ENCODE measurements at places on chromosomes 6 and 20.

DNA sequence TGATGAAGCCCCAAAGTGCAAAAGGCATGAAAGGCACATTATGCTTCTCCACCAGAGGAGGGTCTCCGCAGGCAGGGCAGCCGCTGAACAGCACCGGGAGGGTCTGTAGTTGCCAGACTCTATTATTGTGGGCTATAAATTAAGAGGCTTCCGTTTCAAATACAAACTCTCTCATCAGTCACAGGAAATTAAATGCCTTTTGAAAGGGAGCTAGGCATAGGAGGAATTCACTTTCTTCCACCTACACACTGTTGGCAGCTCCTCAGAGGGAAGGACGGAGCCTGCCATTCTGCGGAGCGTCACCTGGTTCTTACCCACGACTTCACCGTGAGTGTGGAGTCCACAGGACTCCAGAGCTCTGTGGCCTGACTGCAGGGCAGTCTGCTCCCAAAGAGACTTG is 140.8 kb upstream of the AGPAT4 start:
- DNase-seq: no peak

- DNase-seq: no peak
Observed at GRCh38 chr6:162090734-162091133, 636.8 kb downstream of the PRKN start.

DNA sequence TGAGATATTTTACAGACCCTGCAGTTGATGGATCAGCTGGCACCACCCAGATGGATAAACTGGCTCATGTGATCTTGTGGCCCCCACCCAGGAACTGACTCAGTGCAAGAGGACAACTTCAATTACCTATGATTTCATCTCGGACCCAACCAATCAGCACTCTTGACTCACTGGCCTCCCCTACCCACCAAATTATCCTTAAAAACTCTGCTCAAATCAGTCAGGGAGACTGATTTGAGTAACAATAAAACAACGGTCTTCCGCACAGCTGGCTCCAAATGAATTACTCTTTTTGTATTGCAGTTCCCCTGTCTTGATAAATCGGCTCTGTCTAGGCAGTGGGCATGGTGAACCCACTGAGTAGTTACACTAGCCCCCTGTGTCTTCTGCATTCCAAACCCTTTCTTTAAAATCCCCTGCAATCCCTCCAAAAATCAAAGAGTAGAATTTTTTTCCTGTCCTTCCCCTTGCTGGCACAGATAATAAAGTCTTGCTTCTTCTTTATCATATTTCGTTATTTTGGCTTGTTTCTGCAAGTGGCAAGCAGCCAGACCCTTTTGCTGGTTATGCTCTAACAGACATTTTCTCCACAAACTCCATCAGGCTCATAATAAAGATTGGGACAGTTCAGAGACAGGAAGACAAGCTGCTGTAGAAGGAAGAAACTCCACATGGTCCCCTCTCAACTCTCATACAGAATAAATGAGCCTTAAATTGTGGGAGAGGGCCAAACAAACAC is 48.3 kb downstream of the OR2B6 start:
- DNase-seq: peak; percentile 12

DNA sequence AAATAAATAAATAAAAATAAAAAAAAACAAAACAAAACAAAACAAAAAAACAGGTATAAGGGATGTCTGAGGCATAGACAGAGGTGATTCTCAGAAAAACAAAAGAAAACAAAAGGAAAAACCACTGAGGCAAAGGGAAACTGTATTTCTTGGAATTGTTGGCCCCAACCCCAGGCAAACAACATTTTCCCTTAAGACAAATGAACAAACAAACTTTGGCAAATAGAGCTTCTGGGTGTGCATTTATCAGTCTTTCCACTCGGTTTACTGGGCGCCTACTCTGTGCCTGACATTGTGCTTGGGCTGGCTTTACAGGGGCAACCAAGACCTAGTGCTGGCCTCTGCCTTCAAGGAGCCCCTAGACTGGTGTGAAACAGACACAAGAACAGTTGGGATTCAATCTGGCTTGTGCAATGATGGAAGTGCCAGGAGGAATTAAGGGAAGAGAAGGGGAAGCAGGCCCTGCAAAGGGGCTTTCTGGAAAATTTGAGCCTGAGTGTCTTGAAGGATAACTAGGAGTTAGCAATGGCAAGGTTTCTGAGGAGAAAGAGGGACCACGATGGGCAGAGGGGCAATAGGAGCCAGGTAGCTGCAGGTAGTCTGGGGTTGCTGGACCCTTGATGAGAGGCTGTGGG is 33.8 kb upstream of the IER3 start:
- no peak for DNase-seq

GRCh38 chr6:125220712-125221111 is 67.1 kb downstream of the TPD52L1 start:
- no peak for DNase-seq

- DNase-seq: no peak
Observed at GRCh38 chr20:43949741-43950618, 35.3 kb downstream of the TOX2 start.

- no peak for DNase-seq
Observed at GRCh38 chr6:165674155-165675029, 11.4 kb upstream of the PDE10A start.

- DNase-seq: no peak
Observed at GRCh38 chr6:41439524-41440418, 104.4 kb downstream of the NCR2 start.

DNA sequence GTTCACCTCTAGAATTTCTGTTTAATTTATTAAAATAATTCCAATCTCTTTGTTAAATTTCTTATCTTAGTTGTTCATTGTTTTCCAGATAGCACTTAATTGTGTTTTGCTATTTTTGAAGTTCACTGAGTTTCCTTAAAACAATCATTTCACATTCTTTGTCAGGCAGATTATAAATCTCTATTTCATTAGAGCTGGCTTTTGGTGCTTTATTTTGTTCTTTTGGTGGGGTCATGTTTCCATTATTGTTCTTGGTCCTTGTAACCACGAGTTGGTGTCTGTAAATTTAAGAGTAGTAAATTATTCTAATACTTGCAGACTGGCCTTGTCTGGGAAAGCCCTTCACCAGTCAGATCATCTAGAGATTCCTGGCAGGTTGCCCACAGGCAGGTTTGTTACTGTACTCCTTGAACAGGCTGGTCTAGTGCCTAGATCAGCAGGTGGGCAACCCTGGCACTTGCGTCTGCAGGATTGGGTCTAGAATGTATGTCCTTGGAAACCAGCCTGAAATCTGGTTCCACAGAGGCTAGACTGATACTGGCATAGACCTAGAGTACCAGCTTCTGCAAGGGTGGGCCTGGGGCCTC is 110.4 kb downstream of the ADGB start:
- no peak for DNase-seq

GRCh38 chr6:76814496-76815458 is 648.5 kb downstream of the HTR1B start:
- DNase-seq: no peak

DNA sequence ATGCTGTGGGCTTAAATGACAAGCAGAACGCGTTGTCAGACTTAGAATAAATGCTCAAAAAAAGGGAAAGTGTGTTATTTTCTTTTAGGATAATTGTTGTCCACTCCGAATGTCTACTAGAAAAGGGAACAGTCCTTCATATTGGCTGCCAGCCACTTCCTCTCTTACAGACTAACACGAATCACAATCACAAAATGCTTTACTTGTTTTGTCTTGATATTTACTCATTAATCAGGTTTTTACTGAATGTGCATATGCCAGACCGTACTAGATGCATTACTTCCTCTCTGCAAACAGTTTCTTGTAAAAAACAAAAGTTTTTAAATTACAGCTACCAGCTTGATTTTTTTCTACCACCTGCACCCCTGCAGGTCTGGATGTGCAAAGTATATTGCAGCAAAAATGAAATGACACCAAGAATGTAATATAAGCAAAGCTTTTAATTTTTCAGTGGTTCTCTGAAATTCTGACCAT is 821 bp downstream of the DHX35 start:
- DNase-seq: no peak

- no peak for DNase-seq
Observed at GRCh38 chr6:111944541-111944940, 71.3 kb upstream of the FYN start.

DNA sequence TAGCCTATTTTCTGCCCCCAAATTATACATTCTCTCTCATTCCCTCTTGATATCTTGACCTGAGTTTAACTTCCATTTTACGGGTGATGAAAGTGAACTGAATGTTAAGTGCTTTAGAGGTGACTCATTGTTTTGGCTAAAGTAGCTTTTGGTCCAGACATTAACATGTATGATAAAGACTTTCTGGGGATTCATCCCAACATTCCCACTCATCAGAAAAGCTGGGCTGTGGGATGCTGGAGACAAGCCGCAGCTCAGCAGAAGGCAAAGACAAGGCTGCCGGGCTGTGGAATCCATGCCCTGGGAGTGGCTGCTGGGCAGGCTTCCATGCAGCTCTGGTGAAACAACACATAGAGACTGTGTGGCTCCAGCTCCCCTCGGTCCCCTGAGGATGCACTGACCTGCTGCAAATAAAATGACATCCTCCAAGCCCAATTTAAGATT is 89.9 kb upstream of the SYNDIG1 start:
- DNase-seq: no peak

- no peak for DNase-seq
Observed at GRCh38 chr6:15376900-15377487, 131.1 kb downstream of the JARID2 start.

DNA sequence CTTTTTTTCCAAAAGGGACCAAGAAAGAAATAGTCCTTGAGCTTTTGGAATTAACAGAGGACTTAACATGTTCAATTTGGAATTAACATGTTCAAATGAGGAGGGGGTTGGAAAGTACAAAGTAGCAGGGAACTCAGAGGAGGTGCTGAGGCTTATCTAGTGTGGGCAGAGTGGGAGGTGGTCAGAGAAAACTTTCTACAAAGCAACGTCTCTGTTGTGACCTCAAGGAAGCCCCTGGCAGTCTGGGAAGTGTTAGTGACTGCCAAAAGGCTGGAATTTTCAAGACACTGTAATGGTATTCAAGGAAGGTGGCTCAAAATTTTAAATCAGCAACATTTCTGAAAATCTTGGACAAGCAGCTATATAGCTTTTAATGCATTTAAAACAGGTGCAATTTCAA is 7.3 kb downstream of the ECI2 start:
- no peak for DNase-seq

- DNase-seq: peak; percentile 31
Observed at GRCh38 chr6:40996591-40997233, 42.3 kb downstream of the UNC5CL start.

Measured in neuronal stem cell (in vitro differentiated cells).